Activated naive CD8-positive, alpha-beta T cell treated with anti-CD3 and anti-CD28 coated beads, Interleukin-2, amount 10 ng/mL, durations not matched to agents 7 days and 5 days (primary cell): ENCODE measurements at places on chromosomes 5 and 9. TPM values are rescaled to one million over a fixed set of nuclear protein-coding genes. Genes with fewer than 3 reads are reported as not detected.

Gene DBH
- total RNA-seq: not detected

Gene ACSL6
- 31.5 TPM for total RNA-seq

Gene SLC45A2
- 0.40 TPM for total RNA-seq

Gene CCDC112
- total RNA-seq: 2.2 TPM

Gene QRFP
- not detected for total RNA-seq

Gene CCDC183
- 2.2 TPM for total RNA-seq

Gene MFAP3
- 26.1 TPM for total RNA-seq

Gene ABLIM3
- not detected for total RNA-seq

Gene ZNF883
- 1.1 TPM for total RNA-seq

Gene TPM2
- total RNA-seq: 35.7 TPM

Gene TLX3
- total RNA-seq: not detected

Gene FBXL7
- not detected for total RNA-seq

Gene SH3RF2
- not detected for total RNA-seq

Gene ST6GALNAC6
- 112 TPM for total RNA-seq

Gene SPAAR
- total RNA-seq: not detected

Gene CA9
- 1.2 TPM for total RNA-seq

Gene HRCT1
- not detected for total RNA-seq
